ENCODE measurements at places on chromosomes 3 and 15.

DNA sequence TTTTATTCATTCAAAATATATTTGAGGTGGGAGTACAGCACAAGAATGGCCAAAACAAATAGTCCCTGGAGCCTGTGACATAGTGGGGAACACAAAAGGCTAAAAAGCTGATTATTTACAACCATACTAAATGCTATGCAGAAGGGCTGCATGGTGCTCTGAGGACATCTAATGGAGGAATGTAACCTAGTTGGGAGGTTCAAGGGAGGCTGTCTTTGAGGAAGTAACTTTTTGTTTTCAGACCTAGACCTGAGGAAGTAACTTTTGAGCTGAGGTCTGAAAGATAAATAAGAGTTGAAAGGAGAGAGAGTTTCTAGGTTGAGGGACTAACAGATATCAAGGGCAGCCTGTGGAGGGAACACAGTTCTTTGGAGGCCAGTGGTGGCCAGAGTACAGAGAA, 34.8 kb upstream of the RASA2 start:
- no peak for DNase-seq

DNA sequence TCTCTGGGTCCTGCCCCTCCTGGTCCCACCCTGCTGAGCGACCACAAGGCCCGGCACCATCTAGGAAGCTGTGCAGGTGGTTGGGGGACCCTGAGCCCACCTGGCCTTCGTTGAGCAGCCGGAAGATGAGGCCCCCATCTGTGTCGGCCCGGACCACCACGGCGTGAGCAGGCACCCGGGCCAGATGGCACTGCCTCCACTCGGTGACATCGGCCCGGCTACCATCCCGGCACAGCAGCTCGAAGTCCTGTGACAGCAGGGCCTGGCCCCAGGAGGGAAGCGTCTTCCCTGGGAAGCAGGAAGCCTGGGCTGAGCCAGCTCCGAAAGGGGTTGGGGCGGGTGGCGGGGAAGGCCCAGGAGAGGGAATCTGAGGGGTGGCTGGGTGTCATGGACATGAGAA, 12.6 kb downstream of the MELTF start:
- DNase-seq = no peak

- no peak for DNase-seq
Measured at GRCh38 chr3:1967525-1967924, 131.1 kb upstream of the CNTN4 start.

DNA sequence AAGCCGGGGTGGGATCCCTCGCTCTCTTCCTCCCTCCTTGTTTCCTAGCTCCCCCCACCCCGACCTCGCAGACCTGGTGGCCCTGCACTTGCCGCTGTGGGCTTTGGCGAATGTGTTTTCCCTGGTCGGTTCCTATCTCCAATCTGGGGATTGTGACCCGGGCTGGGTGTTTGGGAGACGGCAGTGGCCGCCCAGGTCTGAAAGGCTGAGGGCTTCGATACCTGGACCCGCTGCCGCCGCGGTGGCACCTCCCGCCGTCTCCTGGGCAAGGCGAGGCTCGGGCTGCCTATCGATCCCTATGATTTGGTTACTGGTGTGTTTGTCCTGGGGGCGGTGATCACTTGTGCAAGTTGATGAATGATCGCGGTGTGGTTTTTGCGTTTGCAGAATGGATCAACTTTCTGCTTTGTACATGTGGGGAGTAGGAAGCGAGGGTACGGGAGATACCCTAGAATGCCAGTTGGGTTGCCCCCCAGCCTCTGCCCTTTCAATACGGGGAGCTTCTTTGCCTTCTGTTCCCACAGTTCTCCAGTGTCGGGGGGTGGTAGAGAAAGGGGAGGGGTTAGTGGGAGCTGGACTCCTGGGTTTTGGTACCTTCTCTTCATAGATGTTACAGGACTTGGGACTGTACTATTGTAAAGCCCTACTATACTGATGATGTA, 3.0 kb downstream of the BBX start:
- no peak for DNase-seq

DNA sequence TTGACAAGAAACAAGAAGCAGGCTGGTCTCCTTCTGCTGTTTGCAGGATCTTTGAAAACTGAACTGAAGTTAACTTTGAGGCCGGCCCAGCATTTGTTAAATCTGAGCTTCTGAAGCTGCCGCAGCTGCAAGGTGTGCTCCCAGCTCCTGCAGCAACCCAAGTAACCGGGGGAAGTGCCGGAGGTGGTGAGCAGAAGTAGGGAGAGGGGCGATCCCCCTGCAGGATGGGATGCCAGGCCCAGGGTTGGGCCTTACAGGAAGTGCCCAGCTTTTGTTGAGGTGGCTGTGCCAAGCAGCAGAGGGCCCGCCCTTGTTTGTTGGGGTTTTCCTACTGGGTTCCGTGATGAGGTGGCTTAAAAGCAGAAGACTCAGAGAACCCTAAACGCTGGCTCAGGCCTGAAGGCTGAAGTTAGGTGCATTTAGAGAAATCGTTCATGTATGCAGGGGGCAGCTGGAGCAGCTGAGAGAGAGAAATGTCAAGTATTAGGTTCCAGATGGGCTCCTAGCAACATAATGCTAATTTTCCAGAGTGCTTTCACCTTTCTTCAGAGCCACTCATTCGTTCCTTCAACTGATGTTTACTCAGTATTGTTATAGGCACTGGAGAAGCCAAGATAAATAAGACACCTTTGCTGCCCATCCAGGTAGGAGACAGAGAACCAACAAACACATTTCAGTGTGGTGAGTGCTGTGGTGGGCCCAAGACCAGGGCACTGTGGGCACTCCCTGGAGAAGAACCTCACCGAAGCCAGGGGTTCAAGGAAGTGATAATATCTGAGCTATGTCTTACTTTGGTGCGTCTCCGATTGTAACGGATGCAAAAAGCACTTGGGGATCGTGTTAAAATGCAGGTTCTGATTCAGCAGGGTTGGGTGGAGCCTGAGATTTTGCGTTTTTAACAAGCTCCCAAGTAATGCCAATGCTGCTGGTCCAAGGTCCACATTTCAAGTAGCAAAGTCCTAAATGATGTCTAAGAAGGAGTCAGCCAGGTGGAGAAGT, 42.2 kb upstream of the PLCL2 start:
- peak; percentile 38 for DNase-seq

GRCh38 chr3:69787436-69788168, 48.3 kb downstream of the MITF start:
- DNase-seq = no peak

- peak; percentile 9 for DNase-seq
Measured at GRCh38 chr3:51942603-51943450, 664 bp downstream of the PARP3 start.

DNA sequence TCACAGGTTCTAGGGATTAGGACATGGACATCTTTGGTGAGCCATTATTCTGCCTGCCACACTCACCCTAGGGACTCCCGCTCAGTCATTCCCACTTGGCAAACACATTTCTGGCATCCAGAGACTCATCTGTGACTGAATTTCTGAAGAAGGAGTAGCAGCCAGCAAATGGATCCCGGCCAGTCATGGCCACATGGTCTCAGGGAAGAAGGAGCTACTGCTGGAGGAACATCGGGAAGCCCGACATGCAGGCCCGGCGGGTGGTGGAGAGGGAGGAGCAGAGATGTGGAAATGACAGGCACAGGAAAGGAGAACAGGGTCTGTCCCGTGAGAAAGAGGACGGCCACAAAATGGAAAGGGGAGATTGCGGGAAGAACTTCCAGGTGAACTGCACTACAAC, 65.4 kb downstream of the SEMA5B start:
- no peak for DNase-seq

- no peak for DNase-seq
Measured at GRCh38 chr3:46905213-46905560, 27.7 kb downstream of the PTH1R start.

DNA sequence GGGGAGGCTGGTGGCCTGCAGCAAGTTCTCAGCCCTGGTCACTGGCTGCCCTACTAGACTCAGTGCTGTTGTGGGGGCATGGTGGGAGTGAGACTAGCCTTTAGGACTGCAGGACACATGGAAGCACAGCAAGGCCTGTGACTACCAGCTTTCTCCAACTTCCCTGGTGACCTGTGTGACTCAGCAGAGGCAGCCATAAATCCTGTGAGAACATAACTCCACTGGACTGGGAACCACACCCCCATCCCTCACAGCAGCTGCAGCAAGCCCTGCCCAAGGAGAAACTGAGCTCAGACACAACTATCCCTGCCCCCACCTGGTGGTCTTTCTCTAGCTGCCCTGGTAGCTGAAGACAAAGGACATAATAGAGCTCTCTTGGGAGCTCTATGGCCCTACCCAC, 111.3 kb downstream of the DCLK3 start:
- DNase-seq = no peak

- DNase-seq = no peak
Measured at GRCh38 chr3:39485547-39485946, 18.1 kb downstream of the MOBP start.

DNA sequence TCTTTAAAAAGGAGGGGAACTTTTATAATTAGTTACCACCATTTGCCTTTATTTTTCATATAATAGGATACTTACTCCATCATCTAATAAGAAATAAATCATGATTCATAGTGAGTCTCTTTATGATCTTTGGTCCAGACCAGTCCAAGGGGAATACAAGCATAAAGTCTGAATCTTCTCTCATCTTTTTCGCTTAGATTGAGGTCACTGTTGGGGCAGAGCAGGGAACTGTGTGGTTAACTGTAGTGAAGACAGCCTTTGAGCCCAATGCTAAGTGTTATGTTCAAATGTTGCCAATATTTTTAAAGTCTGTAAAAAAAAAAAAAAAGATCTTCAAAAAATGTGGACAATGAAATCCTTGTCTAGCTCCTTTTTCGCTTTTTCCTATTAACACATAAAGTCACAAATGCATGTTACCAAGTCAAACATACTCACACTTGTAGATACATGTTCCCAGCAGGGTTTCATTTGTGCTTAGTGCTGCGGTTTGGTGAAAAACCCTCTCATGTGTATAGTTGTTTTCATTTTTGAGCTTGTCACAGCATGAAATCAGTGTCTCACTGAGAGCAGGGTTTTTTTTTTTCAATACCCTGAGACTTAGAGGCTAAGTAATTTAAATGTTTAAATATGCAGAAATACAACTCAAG, 72.1 kb downstream of the EPHA3 start:
- DNase-seq = no peak

DNA sequence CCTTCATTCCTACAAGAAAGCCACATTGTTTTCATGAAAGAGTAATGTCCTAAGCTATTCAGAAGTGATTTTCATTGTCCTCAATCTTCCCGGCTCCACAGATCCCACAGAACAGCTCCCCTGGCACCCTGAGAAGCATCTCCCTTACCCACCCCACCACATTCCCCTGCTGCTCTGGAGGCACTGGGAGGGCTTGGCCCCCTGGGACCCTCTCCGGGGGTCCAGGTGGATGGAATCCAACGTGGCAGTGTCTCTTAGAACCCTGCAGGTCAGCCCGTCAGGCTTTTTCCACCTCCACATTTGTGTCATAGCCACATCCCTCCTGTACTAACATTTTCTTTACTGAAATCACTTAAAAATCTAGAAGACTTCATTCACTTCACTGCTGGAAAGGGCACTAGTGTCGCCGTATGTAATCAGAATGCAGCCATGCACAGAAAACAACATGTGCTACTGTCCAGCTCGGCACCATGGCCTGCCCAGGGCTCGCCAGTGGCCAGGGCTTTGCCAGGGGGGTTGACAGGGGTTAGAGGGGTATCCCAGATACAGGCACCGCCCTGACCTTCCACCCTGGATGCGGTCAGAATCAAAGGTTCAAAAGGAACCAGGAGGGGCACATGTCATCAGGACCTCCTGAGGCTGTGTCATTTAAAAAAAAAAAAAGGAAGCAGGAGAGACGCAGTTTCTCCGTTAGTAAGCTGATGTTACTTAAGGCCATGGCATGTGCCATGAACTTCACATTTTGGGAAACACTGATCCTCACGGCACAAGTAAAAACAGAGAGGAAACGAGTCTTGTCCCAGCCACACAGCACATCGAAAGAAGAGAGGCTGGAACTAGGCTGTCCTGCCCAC, 106.3 kb downstream of the LSM3 start:
- no peak for DNase-seq

All from stimulated activated CD8-positive, alpha-beta memory T cell treated with anti-CD3 and anti-CD28 coated beads, Interleukin-7, amount 100 ng/mL, for 1 hour (primary cell).